Upper lobe of left lung (tissue), 6 donors: ENCODE measurements at places on chromosomes 5 and 9.

DNA sequence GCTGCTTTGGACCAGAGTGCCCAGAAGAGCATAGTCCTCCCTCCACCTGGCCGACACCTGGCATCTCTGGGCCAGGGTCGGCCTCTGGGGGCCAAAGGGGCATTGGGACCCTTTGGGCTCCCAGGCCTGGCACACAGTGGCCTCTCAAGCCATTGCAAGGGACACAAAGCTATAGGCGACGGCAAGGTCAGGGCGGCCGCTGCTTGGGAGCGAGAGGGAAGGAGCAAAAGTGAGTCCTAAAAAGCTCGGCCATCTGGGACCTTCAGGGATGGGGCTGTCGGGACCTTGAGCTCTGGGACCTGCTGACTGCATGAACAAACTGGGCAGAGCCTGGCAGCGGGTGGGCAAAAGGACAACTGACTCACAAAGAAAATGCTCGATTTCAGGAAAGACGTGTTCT lies 13.9 kb downstream of the DBH start:
- DNase-seq, result no peak

DNA sequence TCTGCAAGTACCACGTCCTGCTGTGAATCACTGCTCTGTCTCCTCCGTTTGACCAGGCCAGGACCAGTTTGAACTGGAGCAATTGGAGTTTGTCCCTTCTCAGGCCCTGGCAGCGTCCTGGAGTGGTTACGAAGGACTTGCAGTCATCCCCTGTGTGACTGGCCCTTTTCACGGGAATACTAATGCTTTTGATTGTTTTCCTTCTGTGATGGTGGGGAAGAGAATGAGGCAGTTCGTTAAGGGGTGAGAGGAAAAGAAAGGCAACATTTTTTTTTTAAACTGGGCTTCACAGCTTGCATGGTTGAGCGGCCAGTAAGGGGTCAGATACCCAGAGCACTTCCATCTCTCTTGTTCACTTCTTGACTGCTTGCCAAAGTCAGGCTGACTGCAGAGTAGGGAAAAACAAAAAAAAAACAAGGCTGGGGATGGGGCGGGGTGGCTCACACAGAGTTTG lies 153.5 kb upstream of the STK32A start:
- DNase-seq, result no peak

DNA sequence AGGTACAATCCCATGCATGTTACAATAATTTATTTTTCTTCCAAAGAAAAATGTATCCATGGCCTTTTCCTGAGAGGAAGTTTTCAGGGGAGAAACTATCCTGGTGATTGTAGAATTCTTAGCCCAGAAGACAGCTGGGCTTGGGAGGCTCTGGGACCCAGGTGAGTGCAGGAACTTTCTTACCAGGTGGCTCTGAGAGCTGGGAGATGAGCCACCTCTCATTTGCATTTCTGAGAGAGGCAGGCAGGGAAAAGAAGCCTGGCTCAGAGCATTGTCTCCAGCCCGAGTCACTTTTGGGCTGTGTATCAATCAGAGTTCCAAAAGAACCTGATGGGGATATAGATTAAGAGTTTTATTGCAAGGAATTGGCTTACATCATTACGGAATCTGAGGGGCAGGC lies 52.7 kb downstream of the ALG2 start:
- DNase-seq, result no peak

GRCh38 chr5:107300721-107301327 lies 369.9 kb downstream of the EFNA5 start:
- no peak for DNase-seq

GRCh38 chr5:75640395-75640794 lies 29.1 kb downstream of the ANKDD1B start:
- no peak for DNase-seq

DNA sequence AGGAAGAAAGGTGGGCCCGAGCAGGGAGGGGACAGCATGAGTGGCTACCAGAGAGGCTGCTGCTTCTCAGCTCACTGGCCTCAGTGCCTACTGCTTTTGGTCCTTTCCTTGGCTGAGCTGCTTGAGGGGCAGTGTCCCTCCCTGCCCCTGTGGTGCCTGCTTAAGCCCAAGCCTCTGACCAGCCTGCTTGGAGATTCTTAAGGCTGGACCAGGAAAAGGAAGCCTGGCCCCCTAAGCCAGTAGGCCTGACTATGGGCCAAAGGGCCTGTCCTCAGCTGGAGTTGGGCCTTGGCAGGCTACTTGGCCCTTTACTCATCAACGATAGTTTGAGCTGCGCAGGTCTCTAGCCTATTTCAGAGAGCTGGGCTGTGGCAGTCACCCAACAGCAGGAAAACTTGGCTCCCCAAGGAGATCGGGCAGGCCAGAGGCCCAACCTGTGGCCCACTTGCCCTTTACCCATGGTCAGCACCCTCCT lies 24.9 kb downstream of the TCF7 start:
- peak; percentile 14 for DNase-seq

DNA sequence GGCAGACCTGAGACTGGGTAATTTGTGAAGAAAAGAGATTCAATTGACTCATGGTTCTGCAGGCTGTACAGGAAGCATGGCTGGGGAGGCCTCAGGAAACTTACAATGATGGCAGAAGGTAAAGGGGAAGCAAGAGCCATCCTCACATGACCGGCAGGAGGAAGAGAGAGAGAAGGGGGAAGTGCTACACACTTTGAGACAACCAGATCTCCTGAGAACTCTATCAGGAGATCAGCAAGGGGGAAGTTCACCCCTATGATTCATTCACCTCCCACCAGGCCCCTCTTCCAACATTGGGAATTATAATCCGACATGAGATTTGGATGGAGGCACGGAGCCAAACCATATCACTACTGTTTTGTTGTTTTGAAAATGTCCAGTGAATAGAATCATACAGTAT lies 110.2 kb downstream of the DAPK1 start:
- no peak for DNase-seq

GRCh38 chr9:68851657-68852056 lies 146.6 kb downstream of the PIP5K1B start:
- DNase-seq, result no peak

DNA sequence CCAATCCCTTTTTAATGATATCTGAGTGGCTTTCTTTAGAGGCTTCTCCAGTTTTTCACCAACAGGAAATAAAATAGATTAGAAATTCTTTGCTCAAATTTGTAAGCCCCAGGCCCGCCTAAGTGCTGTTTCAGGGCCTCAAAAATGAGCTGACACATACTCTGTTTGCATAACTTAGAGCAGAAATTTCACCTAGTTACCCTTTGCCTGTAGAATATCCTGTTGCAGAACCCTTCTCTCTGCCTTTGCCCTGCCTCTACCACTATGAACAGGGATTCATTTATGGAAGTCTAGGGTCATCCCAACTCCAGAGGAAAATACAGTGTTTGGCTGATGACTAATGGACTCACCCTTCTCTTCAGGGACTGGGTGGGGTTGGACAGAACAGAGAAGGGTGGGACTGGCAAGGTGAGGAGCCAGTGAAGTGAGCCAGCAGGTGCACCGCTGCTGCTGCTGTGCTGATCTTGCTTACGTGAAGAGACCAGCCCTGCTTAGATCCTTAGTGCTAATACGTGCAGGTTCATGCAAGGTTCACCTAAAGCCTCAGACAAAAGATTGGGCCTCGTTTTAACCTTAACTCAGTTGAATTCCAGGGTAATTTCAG lies 22.8 kb downstream of the OSTF1 start:
- DNase-seq, result peak; percentile 53

DNA sequence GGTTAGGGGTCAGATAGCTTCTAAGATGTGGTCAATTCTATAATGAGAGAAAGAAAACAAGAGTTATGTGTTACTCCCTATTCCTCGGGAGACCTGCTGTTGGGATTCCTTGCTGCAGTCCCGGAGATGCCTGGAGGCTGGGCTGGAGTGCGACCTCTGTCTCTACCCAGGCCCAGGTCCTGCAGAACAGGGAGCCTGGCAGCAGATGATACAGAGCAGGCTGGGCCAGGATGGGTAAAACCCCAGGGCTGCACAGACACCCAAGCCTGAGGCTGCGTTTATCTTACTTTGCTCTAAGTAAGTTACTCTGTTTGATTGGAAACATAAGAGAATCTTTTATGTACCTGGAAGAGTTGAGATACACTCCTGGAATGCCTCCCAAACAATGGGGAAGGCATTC lies 26.9 kb upstream of the FAM120AOS start:
- no peak for DNase-seq

DNA sequence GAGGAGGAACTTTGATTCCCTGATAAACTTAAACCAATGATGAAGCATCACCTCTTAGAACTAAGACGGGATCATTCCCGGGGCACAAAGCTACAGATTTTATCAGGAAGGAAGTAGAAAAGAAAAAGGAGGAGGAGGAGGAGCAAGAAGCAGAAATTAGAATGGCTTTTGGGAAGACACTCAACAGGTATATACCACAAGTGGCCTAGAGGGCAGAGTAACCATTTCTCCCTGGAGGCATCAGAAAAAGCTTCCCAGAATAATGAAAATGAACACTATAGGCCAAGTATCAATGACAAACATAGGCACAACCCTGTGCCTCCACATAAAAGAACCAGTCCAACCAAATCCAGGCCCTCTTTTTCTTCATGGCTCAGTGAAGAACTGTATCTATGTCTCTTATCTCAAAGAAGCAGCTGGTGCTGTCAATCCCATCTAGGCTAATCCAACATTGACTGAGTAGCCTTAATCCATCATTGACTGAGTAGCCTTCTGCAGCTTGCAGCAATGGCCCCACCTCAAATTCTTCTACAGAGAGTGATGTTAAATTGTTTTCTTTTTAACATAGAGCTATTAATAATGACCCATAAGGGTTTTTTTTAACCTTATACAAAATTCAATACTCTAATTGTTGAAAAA lies 178.8 kb upstream of the KIF2A start:
- DNase-seq, result no peak

GRCh38 chr5:75439276-75439675 lies 72.2 kb downstream of the CERT1 start:
- no peak for DNase-seq

DNA sequence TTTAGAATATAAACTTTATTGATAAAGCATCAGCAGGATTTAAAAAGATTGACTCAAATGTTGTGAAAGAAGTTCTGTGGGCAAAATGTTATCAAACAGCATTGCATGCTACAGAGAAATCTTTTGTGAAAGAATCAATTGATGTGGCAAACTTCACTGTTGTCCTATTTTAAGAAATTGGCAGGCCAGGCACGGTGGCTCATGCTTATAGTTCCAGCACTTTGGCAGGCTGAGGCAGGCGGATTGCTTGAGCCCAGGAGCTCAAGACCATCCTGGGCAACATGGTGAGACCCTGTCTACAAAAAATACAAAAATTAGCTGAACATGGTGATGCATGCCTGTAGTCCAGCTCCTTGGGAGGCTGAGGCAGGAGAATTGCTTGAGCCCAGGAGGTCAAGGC lies 17.4 kb downstream of the ZBTB43 start:
- no peak for DNase-seq

- DNase-seq, result peak; percentile 11
Measured at GRCh38 chr9:113631871-113632665, 168.5 kb downstream of the RGS3 start.

DNA sequence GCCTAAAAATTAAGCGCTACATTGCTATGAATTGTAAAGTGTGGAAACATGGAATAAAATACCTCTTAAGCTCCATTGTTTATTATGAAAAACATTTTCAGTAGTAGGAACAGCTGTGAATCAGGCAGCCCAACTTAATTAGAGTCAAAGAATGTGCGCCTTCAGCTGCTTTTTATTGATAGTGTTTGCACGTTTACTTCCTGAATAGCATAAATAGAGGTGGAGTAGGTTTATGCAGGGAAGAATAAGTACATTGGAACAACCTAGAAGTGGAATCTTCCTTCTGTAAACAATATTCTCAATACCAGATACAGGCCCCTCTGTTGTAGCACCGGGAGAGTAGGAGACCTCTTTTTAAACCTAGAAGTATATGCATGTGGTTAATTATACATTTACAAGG lies 79.9 kb downstream of the IQGAP2 start:
- no peak for DNase-seq

DNA sequence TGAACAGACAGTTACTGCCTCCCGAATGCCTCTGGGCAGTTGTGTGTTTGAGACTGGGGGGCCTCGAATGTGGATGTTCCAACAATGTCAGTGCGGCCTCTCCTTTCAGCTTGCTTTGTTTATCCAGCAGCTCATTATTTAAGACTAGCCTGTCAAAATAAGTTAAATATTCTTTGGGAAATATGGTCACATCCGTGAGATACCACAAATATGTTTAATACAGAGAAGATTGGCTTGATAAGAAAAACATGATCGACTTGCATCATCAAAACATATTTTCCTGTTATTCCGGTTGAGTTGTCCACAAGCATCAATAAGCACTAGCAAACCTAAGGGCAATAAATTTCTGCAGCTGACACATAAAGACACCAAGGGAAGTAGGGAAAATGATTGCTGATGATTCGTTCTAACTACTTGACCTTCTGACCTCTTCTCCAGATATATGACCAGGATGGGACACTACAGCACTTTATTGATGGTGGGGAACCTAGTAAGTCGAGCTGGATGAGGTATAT lies 66.5 kb downstream of the PRDM6 start:
- no peak for DNase-seq

DNA sequence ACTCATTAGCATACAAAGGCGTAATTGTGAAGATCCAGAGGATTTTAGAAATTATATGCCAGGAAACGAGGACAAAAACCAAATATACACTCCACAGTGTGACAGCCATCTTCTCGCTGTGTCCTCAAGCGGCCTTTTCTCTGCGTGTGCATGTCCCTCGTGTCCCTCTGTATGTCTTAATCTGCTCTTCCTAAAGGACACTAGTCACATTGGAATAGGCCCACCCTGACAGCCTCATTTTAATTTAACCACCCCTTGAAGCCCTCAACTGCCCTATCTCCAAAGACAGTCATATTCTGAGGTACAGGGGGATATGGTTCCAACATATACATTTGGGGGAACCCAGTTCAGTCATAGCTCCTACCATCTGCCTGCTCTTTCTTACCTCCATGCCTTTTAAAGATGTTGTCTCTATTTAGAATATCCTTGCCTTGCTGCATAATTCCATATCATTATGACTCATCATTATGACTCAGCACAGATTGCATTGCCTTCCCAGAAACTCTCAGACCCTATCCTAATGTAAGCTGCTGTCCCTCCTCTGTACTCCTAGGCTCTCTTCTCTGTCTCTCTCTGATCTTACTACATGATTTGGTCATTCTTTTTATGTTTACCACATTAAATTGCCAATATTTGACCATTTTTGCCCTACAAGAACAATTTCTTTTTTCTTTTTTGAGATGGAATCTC lies 210.9 kb downstream of the AOPEP start:
- DNase-seq, result no peak
